AG09309 (cell line): ENCODE measurements at places on chromosomes 7 and 10.
A peak's percentile ranks its signal among the peaks of the same experiment; 100 is the strongest.

GRCh38 chr7:95996174-95996573 lies 223.8 kb downstream of the DYNC1I1 start:
- DNase-seq: no peak

DNA sequence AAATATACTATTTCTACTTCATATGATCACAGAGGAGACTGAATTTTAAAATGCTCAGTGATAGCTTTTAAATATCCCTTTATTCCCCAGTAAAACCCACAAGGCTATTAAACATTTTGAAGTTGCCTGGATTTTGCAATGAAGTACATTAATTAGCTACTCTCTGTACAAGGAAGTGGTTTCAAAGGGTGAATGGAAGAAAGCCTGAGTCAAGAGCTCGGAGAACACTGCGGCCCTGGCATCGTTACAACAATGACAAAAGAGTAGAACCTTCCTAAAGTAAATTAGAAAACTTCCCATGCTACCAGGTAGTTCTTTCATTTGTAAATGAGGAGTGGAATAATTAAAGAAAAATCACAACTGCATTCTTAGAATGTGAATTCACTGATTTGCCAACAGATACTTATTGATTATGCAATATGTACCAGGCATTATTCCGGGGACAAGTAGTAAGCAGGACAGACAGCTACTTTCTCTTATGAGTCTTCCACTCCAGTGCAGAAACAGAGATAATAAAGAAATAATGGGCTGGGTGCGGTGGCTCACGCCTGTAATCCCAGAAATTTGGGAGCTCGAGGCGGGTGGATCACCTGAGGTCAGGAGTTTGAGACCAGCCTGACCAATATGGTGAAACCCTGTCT lies 63.0 kb downstream of the ZNF22 start:
- DNase-seq: no peak

DNA sequence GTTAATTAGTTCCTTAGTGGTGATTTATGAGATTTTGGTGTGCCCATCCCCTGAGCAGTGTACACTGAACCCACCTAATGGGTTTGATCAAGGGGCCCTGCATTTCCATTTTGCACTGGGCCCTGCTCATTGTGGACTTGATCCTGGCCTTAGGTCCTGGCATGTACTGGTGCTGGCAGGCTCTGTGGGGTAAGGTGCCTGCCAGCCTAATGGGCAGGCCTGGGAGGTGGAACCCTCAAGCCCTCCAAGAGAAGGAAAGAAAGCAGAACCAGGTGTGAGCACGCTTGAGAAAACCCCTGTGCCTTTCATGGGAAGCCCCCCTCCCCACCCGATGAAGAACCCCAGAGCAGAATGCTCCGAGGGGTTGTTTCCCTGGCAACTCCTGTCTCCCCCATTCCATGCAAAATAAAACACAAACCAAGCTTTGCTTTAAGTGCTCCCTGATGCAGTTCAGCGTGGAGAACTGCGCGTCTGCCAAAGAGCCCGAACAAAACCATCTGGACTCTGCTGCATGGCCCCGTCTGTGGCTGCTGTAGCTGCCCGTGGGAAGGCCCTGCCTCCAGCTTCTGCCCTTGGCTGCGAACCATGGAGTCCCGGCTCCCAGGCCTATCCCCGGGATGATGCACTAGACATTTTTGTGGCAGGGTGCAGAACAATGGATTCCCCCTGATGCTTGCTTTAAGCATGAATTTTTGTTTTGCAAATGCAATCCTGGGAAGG lies 123.3 kb downstream of the PRPF18 start:
- no peak for DNase-seq

DNA sequence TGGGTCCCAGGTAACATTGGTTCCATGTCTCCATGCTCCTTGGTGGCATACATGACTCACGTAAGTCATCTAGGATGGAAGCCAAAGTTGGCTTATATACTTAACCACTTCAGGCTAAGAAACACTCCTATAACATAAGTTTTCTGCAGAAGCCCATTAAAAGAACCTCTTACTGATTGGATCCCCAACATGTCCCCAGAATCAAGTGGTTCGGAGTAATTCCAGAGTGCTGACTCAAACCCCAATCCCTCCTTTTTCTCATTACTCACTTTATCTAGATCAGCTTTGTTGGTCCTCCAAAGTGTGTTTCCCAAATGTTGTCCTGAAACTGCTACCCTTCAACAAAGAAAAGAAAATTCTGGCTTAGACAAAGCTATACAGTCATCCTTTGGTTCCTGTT lies 10.1 kb upstream of the ATOH7 start:
- no peak for DNase-seq

GRCh38 chr7:475951-476441 lies 43.6 kb downstream of the PDGFA start:
- DNase-seq: no peak

DNA sequence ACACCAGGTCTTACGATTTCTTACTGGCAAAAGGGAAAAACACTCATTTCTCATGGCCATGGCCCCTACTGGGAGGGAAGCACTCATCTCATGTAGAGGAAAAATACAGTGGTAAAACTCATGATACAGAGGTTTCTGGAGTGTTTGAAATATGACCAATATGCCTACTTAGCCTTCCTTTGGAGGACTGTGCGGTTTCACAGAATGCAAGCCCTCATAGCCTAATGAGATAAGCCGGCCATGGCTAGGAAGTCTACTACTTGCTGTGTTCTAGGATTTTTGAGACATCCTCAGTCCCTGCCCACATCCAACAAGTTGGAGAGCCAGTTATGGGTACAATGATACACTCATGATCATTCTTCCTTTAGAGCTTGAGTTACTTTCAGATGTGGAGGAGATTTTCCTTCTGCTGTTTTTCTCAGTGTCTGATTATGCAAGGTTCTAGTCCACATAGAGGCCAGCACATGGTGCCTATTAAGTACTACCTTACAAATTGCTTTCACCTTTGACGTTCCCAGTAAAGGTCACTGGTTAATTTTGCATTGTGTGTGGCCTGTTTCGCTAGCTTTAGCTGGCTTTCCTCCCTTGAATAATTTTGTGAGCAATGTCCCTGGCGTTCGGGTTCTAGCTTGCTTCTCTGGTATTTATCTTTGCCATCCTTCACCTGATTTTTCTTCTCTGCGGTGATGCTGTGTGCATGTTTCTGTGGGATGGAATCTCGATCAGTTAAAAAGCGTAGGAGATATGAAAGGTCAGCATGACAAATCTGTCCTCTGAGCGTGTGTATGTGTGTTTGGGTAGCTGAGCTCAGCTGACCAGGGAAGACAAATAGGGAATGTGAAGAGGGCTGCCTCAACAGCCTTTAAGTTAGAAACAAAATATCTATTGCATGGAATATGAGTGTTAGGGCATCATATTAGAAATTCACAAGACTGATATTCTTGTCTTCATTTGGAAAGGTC lies 295.4 kb downstream of the LRMDA start:
- DNase-seq: no peak

DNA sequence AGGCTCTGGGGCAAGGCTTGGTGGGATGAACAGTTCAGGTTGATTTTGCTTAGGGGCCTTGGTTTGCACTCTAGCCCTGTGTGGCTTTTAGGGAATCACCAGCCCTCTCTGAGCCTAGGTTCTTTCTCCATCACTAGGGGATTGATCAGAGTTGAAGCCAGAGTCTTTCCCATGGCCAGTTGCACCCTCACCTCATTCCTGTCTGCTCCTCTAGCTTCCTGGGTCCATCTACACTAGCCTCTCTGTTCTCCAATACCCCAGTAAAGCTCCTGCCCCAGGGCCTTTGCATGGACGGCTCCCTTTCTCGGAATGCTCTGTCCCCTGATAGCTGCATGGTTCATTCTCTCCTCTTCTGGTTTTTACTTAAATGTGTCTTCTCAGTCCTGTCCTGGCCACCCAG lies 40.4 kb downstream of the SORCS3 start:
- DNase-seq: no peak

GRCh38 chr10:33719005-33719703 lies 384.7 kb upstream of the NRP1 start:
- DNase-seq: no peak

DNA sequence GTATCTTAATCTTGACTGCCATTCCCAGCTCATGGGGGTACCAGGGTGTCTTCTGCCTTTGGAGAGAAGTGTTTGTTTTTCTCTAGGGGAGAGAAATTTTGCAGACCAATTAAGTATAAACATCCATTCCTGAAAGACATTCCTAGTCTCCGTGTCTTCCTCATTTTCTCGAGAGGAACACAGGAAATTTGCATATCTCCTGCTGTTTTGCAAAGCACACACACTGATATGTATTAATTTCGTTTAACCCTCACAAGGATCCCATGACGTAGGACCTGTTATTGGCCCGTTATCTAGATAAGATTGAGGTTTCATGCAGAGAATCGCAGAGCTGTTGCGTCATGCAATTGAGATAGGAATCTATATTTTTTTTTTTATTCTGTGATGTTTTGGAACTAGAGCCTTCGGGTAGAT lies 944 bp downstream of the RHBDD2 start:
- DNase-seq: no peak

DNA sequence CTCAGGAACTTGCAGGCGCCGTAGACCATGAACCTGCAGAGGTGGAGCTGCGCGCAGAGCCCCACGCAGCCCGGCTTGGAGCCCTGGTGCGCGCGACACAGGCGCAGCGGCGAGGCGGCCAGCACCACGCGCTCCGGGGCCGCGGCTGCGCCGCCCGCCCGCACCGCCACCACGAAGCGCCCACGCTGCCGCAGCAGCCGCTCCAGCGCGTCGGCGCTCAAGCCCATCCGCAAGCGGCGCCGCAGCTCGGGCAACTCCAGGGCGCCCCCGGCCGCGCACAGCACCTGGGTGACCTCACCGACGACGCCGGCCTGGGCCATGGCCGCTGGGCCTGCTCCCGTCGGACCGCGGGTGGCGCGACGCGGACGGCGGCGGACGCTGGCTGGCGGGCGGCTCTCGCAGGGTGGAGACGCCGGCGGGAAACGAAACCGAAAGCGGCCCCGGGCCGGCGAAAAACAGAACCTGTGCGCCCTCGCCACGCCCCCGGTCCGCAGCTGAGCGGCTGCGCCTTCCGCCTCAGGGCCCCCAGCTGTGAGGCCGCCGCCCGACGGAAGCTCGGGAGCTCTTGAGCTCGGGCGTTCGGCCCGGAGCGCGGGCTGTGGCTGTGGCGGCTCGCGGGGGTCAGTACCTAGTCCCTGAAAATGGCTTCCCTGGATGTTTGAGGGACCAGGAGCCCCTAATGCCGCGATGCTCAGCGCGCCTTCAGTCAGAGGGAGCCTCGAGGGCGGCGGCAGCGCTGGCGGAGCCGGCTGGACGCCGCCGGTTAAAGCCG lies at the start of gene PARP12:
TSS of gene PARP12 (minus strand) at position 424 of the 772 bp plus-strand sequence. CDS start at position 320, 104 bp downstream.
- peak; percentile 27 for DNase-seq

DNA sequence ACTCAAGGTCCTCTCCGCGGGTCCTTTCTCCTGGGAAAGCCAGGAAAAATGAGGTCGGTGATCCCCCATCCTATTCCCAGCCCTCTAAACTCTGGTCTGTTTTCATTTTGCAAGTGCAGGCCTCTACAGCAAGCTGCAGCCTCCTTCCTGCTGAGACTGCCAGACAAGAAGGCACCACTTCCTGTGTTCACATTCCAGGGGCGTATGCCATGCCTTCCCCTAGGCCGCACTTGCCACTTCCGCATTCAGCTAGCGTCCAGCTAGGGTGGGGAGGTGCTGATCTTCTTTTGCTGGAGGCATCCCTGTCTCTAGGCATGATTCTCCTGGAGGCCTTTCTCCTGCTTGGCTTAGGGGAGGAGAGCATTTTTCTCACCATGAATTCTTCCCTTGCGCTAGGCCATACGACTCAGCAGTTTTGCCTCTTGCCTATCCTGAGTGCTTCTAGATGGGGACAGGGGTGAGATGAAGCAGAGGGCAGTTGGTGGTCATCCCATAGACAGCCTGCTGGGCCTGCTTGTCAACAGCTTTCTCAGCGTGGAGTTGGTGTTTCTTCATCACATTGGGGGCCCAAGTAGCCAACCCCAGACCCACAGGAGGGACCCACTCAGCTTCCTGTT lies 328.9 kb downstream of the RPS24 start:
- no peak for DNase-seq

- no peak for DNase-seq
Observed at GRCh38 chr10:59366290-59366689, 3.9 kb upstream of the FAM13C start.

DNA sequence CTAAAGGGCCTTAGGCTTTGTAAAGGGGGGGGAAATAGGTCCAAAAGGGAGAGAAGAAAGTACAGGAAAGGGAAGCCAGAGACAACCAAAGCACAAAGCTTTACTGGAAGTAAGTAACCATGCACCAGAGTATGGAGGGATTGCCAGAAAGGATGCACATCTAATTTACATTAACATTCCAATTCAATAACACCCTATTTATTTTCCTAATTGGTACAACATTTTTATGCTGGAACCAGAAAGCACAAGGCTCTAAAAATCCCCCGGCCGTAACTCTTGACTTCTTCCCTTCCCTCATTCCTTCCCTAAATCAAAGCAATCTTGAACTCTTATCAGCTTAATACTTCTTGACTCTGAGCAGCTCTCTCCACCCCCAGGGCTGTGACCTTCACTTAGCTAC lies 400.0 kb upstream of the CELF2 start:
- DNase-seq: no peak

DNA sequence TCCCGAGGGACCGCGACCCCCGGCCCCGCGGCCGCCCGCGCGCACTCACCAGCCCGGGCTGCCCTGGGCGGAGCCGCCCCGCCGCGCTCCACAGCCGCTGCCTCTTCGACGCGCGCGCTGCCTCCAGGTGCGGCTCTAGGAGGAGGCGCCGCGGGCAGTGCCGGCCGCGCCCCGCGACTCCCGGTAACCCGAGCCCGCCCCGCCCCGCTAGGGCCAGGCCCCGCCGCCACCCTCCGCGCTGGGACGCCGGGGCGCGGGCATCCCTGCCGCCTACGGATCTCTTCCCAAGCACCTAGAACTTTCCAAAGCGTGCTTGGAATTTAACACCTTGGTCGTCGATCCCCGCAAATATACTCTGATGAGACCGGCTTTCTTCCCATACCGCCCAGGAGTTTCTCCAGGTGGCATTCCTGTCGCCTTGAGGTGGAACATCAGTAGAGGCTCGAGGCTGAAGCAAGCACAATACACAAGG lies at the start of gene SLC26A5:
TSS of gene SLC26A5 (minus strand) at position 159 of the 472 bp plus-strand sequence. CDS start 24,693 bp downstream, outside the sequence.
- DNase-seq: no peak

DNA sequence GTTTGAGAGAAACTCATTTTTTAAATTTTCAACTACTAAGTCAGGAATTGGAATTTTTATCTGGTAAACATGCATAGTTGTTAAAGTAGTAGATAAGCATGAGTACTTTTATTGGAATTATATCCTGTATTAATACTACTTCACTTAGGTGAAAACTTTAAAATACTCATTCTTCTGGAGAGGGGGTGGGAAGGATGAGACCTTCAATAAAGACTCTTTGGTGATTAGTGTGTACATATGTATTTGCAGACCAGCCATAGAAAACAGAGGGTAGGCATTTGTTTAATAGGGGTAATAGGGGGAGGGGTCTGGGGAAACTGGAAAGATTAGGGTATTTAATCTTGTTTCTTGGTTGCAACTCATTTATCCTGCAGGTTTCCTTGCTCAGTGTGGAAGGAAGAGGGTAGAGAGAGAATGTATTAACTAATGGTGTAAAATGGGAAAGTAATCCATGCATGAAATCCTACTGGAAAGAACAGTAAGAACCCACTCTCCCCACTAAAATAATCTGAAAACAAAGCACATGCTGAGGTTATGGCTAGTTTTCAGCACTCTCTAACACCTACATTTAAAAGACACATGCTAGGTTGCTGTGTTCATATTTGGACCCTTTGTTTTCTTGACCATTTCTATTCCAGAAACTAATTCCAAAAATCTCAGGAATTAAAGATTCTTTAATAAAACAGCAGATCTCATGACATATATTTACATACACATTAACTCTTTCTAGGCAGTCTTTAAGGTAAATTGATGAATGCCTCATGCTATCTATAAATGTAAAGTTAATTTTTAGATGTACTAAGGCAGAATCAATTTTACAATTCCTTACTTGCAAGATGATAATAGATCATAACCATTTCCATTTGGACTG lies 6.2 kb upstream of the IGF2BP3 start:
- DNase-seq: no peak
